ENCODE measurements at places on chromosomes 11 and 22.
A peak's percentile ranks its signal among the peaks of the same experiment; 100 is the strongest.

DNA sequence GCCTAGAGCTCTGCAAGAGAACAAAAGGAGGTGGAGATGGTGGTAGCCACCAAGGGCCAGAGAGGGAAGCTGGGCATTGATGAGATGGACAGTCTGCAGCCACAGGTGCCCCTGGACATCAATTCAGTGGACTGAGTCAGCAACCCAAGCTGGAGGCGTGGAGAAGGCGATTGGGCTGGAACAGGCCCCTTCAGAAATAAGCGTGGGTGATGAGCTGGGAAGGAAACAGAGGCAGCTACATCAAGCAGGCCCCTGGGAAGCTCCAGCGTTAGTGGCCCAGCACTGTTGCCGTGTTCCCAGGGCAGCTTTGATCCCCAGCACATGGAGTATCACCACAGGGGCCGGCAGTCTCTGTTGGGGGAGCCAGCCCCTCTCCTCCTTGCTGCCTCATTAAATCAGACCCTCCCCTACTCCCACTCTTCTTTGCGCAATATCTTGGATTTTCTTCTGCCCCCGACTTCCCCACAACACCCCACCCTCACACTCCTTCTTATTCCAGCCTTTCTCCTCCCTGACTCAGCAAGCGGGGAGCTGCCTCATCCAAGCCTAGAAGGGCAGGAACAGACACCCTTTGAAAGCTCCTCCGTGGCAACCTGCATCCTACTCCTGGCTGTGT, 31.7 kb upstream of the OAF start:
- no peak for DNase-seq

DNA sequence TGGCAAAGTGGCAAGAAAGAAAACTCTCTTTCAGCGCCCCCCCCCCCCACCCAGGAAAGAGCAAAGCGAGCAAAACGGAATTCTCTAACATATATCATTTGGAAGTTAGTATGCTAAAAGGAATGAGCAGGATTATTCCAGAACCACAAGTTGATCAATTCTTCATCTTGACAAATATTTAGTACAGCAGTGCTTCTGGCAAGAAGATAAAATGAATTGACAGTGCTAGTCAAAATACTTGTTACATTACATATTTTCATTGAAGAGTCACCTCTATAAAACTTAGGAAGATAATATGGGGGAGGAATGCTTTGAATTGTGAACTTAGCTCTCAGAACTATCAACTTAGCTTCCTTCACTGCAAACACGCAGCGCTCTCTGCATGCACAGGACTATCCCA, 377.4 kb downstream of the DYNC2H1 start:
- DNase-seq, result no peak

DNA sequence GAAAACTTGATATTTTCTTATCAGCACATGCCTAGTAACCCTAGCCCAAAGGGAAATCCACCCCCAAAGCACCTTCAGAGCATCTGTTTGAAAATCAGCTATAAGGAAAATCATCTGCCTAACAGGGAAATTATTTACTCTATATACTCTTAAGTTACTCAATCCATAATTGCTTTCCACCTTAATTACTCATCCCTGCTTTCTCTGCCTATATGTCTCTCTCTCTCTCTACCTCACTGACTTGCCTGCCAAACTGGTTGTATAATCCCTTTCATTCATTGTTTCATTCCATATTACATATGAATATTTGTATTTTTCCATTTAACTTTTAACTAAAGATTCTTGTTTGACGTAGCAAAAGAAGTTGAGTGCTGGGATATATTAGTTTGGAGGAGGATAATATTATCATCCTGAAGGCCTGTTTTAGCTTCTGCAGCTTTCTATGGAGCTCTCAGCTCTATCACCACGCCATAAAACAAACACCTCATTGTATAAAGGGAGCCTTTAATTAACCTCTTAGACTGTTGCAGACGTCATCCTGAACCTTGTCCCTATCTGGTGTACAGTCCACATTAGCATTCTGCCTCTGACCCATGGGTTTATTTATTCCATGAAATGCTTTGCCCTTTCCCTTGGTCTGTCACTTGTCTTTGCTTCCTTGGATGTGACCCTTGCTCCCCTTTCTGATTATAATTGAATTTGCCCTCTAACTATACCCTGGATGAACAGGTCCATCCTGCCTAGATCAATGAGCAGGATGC, 98.9 kb downstream of the INSC start:
- DNase-seq, result no peak

DNA sequence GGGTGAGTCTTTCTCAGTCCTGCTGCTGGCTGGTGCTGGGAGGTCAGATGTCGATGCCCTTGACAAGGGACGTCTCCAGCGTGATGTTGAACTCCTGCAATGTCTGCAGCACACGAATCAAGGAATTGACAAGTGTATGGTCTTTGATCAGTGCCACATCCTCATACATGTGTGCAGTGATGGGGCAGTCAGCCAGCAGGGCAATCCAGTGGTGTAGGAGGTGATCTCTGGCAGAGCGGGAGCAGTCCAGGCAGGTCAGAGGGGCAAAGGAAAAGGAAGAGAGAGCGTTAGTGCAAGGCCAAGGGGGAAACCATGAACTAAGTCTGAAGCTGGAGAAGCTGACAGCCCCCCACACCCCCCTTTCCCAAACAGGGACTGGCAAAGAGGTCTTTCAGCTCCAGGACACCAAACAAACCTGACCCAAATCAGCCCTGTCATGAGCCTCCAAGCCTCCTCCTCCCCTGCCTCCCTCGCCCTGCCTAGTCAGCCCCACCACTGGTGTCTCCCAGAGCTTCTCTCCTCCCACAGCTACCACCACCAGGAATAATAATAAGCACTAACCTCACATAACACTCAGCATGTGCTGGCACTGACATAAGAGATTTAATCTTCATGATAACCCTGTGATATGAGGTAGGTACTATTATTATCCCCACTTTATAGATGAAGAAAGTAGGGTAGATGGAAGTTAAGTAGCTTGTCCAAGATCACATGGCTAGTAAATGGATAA, 48.4 kb upstream of the SCUBE2 start:
- DNase-seq, result no peak

DNA sequence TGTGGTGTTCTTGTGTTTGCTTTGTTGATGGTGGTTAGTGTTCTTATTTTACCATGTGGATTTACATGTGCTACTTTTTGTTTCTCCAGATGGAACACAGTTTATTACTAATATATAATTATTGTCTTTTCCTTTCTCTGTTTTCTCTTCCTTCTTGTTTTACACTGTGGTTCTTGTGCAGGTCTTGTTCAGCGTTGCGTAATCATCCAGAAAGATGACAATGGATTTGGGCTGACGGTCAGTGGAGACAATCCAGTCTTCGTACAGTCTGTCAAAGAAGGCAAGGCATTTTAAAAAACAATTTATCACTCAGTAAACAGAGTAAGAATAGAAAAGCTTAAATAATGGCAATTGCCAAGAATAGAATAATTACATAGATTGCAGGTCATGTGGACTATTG, 84.4 kb downstream of the ARHGEF12 start:
- no peak for DNase-seq

DNA sequence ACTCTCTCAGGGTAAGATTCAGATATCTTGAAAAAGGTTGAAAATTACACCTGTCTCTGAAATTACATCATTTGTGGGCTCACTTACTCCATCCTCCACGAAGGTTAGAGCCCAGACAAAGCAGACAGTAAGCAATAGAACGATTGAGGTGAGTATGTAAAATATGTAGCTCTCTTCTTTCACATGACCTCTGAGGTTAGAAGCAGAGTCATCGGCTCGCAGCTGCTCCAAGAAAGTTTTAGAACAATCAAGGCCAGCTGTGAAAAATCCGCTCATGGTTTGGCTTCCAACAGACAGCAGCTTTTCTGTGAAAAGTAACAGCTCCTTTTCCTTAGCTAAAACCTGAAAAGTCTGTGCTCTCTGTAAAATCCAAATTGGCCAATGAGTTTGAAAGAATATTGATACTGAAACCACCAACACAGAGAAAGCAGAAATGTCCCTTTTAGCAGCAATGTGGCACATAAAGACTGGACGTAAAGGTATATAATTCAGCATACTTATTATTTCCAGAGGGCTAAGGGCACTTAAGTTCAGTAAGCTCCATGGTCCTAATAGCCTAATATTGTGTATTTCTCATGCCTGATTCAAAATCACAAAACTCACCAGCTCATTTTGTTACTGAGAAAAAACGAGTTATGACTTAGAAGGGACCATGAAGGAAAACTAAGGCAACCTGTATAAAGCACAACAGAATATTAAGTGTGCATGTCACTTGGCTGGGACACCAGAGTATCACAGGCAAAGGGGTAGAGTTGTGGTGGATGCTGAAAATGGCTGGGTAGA, 78.2 kb downstream of the FAM76B start:
- no peak for DNase-seq

DNA sequence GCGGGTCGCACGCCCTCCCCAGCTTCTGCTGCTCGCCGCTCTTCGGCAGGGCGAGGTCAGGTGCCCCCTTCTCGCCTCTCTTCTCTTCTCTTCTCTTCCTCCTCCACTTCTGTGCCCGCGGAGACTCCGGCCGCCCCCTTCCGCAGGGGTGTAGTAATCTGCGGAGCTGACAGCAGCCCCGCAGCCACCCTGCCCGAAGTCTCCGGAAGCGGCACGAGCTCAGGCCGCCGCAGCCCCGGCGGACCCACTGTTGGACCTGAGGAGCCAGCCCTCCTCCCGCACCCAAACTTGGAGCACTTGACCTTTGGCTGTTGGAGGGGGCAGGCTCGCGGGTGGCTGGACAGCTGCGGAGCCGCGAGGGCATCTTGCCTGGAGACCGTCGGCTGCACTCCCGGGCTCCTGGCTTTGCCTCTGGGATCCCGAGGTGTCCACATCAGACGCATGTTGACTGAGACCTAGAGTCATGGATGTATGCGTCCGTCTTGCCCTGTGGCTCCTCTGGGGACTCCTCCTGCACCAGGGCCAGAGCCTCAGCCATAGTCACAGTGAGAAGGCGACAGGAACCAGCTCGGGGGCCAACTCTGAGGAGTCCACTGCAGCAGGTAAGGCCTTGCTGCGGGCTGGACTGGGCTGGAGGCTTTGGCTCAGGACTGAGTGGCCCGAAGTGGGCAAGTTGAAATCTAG, 486 bp downstream of the STIM1 start:
- no peak for DNase-seq

GRCh38 chr22:46202897-46203600, 47.0 kb downstream of the CDPF1 start:
- DNase-seq, result no peak

DNA sequence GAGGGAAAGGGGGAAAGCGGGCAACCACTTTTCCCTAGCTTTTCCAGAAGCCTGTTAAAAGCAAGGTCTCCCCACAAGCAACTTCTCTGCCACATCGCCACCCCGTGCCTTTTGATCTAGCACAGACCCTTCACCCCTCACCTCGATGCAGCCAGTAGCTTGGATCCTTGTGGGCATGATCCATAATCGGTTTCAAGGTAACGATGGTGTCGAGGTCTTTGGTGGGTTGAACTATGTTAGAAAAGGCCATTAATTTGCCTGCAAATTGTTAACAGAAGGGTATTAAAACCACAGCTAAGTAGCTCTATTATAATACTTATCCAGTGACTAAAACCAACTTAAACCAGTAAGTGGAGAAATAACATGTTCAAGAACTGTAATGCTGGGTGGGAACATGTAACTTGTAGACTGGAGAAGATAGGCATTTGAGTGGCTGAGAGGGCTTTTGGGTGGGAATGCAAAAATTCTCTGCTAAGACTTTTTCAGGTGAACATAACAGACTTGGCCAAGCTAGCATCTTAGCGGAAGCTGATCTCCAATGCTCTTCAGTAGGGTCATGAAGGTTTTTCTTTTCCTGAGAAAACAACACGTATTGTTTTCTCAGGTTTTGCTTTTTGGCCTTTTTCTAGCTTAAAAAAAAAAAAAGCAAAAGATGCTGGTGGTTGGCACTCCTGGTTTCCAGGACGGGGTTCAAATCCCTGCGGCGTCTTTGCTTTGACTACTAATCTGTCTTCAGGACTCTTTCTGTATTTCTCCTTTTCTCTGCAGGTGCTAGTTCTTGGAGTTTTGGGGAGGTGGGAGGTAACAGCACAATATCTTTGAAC, 6.8 kb downstream of the MALAT1 start:
- no peak for DNase-seq

DNA sequence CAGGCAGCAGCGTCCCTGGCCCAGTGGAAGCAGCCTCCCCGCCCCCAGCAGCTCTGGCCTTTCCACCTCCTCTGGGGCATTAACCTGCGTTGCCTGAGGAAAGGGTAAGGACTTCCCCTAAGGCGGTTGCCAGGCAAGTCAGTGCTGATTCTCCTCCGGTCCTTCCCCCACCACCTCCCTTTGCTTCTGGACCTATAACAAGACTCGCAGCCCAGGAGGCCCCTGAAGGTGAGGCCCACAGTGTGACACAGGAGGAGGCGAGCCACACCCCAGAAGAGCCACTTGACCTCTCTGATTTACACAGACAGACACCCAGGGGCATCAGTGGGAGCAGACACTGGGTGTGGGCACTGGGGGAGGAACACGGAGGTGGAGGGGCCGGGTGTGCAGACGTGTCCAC, 35.4 kb downstream of the ASCL2 start:
- no peak for DNase-seq

DNA sequence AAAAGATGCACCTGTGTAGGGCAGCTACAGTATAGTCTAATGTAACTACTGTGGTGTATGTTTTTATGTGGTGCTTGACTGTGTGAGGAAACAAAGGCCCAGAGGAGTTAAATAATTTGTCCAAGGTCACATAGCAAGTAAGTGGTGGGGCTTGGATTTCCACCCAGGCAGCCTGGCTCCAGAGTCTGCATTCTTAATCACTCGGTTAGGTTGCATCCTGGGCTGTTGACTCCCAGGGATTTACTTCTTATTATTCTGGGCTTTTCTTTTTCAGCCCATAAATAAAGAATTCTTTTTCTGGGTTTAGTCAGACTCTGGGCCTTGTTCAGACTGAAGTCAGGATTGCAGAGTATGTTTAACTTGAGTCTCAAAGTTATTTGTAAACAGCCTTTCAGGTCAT, 82.1 kb downstream of the ARHGAP42 start:
- no peak for DNase-seq

GRCh38 chr11:124670732-124671131, 2.8 kb downstream of the SIAE start:
- DNase-seq, result peak; percentile 22

DNA sequence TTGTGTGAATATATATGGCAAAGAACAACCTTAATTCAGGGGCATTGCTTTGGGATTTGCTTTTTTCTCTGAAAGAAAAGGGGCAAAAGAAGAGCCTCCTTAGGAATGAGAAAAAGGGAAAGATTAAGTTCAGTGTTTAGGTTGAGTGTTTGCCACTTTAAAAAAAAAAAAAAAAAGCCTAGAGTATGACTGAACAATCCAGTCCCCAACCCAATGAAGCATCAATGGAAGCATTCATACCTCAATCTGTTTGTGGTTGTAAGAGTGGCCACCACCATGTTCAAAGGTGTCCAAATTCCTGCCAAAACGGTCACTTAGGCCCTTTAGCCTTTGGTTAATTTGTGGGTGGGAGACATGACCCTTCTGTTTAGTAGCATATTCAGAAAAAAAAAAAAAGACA, 260.6 kb downstream of the SOX6 start:
- no peak for DNase-seq

- DNase-seq, result no peak
These were observed 15.9 kb downstream of the TRIM29 start for GRCh38 chr11:120121914-120122473.
